SIG-M5 (cell line): ENCODE measurements at places on chromosomes 12 and 14.

- no peak for DNase-seq
Measured at GRCh38 chr12:51190820-51191219, 17.9 kb upstream of the TFCP2 start.

DNA sequence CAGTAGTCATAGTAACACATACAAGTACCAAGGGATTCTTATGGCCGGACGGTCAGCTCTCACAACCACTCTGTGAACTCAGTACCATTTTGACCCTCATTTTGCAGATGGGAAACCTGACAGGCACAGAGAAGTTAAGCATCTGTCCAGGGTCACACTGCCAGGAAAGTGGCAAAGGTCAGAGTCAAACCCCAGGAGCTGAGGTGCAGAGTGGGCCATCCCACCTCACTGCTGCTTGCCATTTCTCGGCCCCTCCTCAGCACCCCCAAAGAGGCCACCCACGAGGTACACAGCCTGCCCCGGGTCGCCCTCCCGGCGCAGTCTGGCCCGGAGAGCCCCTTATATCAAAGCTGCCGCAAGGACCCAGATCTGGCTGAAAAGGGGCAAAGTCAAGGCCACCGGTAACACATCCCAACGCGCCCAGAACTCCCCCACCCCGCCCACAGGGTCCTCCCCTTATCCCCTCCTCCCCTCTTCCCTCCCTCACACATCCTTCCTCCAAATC is 1.7 kb downstream of the NCOR2 start:
- DNase-seq, result no peak

GRCh38 chr12:89439941-89440340 is 84.7 kb downstream of the GALNT4 start:
- no peak for DNase-seq

DNA sequence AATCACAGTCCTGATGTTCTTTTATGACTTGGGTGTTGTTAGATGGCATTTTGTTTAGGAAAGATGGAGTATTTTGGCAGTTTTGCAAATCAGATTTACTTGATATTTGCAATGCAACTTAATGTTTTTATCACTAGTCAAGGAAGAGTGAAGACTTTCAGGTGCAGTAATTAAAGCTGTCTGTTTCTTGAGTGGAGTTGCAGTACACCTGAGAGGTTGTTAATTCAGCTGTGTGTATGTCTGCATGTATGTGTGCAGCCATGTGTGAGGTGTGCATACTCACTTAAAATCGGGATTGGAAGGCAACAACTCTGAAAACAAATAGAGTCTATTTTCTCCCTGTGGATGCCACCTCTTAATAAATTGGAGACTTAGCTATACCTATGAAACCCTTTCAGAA is 94.5 kb downstream of the RMST start:
- no peak for DNase-seq

GRCh38 chr14:36215217-36215598 is 38.7 kb upstream of the PTCSC3 start:
- no peak for DNase-seq
